CD4-positive, alpha-beta T cell treated with Interleukin-1 beta for 1 hour (primary cell): ENCODE measurements at places on chromosomes 13 and 19.

DNA sequence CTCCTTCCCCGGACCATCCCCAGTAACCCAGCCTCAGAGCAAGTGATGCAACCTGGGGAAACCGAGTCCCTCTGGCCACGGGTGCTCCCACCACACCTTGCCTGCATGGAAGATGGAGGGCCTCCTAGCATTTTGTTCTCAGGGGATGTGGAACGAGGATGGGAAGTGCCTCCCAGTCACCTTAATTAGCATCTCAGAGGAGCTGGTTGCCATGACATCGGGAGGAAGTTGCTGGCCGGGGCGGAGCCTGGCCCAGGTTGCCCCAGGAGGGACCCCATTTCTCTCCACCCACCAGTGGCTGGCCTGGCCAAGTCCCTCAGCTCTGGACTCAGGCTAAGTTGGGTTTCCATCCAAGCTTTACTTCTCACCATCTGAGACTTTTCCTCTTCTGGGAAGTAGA lies 24.1 kb upstream of the PTPRS start:
- no peak for DNase-seq

GRCh38 chr13:36090592-36090991 lies 40.6 kb downstream of the DCLK1 start:
- DNase-seq = no peak

DNA sequence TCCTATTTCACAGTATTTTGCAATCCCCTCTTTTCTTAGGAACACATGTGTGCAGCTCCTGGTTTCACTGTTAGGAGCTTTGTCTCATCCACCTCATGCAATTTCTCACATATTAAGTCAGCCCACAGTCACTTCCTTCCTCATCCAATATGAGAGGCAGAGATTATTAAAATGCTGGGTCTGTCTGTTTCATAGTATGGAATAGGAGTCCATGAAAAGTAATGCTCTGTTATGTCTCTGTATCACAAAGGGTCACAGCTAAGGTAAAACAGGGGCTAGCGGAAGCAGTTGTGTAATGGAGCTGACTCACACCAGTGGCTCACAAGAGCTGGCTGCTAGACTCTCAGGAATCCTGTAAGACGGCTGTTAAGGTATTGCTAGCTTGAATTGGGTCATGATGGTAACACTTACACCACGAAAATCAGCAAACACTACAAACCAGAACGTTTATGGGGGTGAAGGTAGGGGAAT lies 216.5 kb downstream of the EFNB2 start:
- DNase-seq = no peak

GRCh38 chr13:74977498-74977897 lies 504.5 kb downstream of the TBC1D4 start:
- DNase-seq = no peak

DNA sequence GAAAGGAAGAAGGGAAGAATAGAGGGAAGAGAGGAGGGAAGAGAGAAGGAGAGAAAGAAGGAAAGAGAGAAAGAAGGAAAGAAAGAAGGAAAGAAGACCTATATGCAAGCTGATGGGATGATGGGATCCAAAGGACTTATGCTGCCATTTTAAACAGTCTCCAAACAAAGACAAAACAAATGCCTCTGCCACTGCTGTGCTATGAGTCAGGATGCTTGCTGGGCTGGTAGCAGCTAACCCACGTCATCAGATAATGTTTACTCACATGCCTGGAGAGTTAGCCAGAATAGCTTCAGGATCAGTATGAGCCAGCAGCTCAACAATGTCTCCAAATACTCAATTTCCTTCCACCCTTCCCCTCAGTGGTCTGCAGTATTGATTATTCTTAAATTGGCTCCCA lies 12.0 kb upstream of the ZNF274 start:
- no peak for DNase-seq

- DNase-seq = no peak
Measured at GRCh38 chr13:24168392-24168750, 7.9 kb downstream of the SPATA13 start.

DNA sequence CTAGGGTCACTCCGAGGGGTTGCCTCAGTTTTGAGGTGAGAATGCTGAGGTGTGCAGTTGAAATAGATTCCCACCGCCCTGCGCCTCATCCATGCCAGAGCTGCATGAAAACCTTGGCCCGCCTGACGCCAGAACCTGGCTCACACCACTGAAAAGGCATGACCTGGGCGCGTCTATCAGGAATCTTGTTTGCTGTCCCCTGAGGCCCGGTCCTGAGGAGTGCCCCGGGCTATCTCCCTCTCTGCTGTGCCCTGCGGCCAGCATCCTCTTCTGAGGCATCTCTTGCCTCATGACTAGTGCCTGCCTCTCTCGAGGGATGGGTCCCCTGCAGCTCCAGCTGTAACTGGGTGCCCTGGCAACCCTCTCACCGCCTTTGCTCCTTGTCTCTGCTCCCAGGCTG lies 28.1 kb downstream of the SMARCA4 start:
- DNase-seq = no peak

DNA sequence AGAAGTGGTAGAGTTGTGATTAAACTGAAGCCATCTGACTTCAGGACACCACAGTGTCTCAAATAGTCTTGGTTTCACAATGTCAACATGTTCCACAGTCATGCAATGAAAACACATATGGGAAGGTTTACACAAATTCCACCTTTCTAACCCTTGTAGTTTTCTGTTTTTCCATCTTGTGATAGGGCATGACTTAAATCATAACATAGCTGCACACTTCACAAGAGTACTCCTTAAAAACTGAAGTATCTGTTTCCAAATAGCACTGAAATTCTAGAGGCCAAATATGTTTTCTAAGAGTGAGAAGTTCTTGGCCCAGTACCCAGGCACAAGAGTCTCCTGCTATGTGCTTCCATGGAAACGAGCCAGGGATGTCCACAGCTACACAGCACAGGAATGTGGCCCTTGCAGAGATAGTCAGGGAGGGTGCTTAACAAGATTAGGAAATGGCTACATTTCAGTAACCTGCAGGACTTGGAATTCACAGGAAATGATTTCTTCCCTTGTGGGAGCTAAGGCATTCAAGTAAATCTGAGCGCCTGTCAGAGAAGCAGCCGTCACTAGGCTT lies 269.1 kb downstream of the NDFIP2 start:
- no peak for DNase-seq

DNA sequence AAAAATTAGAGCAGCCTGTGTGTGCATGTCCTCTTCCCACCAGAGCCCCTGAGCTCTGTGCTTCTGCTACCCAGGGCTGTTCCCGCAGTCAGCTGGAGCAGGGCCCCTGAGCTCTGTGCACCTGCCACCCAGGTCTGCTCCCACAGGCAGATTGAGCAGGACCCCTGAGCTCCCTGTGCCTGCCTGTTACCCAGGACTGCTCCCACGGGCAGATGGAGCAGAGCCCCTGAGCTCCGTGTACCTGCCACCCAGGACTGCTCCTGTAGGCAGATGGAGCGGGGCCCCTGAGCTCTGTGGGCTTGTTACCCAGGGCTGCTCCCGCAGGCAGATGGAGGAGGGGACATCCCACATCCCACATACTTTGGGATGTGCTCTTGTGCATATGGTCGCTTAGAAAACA lies 186.8 kb upstream of the SOX1 start:
- DNase-seq = no peak

GRCh38 chr19:5934069-5934401 lies 20.0 kb downstream of the CAPS start:
- DNase-seq = no peak

- DNase-seq = no peak
Measured at GRCh38 chr13:39930544-39931444, 275.3 kb downstream of the COG6 start.

- DNase-seq = no peak
Measured at GRCh38 chr13:77239312-77239711, 87.6 kb downstream of the MYCBP2 start.

GRCh38 chr19:3233831-3234230 lies 9.4 kb downstream of the CELF5 start:
- DNase-seq = no peak

DNA sequence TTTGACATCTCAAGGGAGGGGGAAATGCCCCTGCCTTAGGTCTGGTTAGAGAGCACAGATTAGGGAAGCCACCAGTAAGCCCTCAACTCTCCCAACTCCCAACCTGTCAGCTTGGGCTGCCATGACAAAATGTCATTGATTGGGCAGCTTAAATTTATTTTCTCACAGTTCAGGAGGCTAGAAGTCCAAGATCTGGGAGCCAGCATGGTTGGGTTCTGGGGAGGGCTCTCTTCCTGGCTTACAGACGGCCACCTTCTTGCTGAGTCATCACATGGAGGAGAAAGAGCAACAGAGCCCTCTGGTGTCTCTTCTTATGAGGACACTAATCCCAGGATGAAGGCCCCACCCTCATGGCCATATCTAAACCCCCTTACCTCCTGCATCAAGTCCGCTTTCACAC lies 24.2 kb downstream of the C19orf12 start:
- peak; percentile 76 for DNase-seq

DNA sequence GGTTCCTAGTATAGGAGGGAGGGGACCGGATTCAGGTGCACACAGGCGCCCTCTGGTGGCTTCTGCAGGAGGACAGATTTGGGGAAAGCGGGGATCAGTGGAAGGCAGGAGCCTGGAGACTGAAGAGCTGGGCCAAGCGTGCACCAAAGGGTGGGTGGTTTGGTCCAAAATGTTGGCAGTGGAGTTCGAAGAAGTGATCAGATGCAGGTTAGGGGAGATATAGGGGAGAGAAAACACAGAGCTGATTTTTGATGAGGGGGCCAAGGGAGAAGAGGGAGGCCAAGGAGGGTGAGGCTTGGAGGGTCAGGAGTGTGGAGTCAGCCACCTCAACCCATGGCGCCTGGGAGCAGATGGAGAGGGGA lies 6.8 kb upstream of the CARM1 start:
- DNase-seq = peak; percentile 81

DNA sequence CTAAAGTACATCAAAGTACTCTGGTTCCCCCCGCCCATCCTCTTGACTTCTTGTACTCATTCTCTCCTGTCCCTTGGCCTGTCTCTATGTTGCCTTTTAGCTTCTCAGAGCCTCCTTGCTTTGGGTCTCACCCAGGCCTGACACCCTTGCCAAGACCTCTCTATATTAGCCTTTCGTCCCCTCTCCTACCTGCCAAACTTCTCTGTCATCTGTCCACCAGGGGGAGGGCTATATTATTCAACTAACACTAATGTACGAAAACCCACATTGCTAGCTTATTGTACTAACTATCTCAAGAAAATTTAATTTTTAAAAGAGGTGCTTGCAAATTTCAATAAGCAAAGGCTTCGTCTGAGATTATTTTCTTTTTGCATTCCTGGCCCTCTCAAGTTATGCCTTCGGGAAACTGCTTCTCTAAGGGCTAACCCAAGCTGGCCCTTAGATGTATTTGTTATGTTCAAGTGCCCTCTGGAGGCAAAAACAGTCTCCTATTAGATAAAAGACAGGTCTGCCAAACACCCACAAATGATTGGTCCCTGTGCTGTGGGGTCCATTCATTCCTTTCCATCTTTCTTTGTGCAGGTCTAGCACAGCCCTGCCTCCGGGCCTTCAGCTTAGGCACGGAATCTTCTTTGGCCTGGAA lies 6.3 kb upstream of the MRPS31 start:
- DNase-seq = peak; percentile 69

DNA sequence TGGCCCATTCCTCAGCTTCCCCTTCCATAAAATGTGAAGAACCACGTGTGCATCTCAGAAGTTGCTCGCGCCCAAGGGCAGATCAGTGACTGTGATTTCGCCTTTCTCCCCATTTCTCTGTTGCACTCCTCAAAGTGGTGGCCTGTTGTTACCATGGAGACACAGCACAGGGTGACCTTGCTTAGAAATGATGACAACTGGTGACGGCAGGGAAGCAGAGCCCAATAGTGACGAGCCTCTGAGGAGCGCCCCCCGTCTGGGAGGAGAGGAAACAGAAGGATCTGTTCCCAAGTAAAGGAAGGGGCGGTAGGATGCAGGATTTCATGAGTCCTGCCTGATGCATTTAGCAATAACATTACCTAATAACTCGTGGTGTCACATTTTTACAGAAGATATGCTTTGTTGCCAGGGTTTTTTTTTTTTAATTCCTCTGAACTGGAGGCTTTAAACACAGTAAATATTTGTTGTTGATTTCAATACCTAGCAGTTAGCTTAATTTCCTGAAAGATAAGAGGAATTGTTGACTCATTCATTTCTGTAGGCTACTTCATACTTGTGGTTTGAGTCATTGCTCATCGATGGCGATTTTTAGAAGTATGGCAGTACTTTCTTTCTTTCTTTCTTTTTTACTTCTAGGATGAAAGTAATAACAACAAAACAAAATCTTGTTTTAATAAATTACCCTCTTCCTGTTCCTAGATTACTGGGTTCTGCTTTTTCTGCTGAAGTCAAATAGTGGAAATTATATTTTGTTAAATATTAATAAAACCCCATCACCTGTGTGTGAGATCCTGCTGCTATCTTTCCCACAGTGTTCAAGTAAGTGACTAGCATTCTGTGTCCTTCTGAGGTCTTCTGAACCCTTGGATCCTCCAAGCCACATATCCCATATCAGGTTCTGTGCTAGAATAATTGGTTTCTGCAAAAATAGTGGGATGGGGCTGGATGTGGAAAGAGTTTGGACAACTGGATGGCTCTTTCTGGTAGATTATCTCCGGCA lies 36.0 kb downstream of the MBNL2 start:
- DNase-seq = no peak

DNA sequence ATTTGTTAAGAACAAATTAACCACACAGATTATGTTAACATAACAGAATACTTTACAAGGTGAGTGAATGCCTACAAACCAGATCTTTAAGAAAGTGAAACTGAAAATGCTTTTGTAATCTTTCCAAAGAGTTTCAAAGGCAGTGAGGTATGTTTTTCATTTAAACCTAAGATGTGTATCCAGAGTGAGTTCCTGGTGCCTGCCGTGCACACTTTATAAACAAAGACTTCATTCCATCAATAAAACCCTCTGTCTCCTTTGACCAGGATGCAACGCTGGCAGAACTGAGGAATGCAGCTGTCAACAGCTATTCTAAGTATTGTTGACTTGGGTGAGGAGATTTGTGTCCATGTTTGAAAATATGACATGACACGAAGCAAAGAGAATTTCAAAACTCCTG lies 344.6 kb downstream of the DNAJC15 start:
- DNase-seq = no peak

GRCh38 chr19:11191273-11191755 lies 6.0 kb downstream of the KANK2 start:
- no peak for DNase-seq

- DNase-seq = no peak
Measured at GRCh38 chr19:29681422-29682235, 16.4 kb downstream of the PLEKHF1 start.

- DNase-seq = no peak
Measured at GRCh38 chr19:8004723-8005513, 523 bp downstream of the ELAVL1 start.

- peak; percentile 16 for DNase-seq
Measured at GRCh38 chr19:17765069-17765618, 13.9 kb downstream of the FCHO1 start.

GRCh38 chr19:5054551-5055456 lies 85.9 kb downstream of the KDM4B start:
- no peak for DNase-seq

GRCh38 chr13:59690857-59691500 lies 472.7 kb downstream of the DIAPH3 start:
- DNase-seq = no peak

GRCh38 chr19:43700395-43701000 lies 15.4 kb upstream of the IRGC start:
- no peak for DNase-seq

- DNase-seq = no peak
Measured at GRCh38 chr13:40063278-40063698, 407.8 kb downstream of the COG6 start.
